ENCODE measurements at places on chromosomes 1 and 21.

GRCh38 chr1:89667691-89668090 lies 34.8 kb downstream of the LRRC8C start:
- DNase-seq = no peak

GRCh38 chr1:58059789-58060188 lies 486.7 kb downstream of the OMA1 start:
- no peak for DNase-seq

DNA sequence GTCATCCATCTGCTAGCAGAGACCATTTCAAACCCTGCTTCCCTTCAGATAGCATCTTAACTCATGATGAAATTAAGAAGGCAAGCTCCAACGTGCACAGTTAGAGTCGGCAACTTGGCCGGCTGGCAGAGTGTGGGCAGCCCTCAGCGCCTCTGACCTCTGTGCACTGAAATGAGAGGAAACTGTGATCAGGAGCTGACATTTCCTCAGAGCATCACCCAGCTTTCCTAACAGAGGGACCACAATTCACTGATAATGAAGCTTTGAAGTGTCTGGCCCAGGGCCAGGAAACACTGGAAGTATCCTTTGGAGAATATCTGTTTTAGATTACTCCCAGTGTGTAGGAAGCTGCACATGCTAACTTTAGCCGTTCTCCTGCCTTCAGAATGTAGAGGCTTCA lies 145.0 kb upstream of the ZC3H11B start:
- DNase-seq = no peak

- peak; percentile 16 for DNase-seq
Observed at GRCh38 chr1:228445843-228446650, 29.4 kb upstream of the TRIM17 start.

DNA sequence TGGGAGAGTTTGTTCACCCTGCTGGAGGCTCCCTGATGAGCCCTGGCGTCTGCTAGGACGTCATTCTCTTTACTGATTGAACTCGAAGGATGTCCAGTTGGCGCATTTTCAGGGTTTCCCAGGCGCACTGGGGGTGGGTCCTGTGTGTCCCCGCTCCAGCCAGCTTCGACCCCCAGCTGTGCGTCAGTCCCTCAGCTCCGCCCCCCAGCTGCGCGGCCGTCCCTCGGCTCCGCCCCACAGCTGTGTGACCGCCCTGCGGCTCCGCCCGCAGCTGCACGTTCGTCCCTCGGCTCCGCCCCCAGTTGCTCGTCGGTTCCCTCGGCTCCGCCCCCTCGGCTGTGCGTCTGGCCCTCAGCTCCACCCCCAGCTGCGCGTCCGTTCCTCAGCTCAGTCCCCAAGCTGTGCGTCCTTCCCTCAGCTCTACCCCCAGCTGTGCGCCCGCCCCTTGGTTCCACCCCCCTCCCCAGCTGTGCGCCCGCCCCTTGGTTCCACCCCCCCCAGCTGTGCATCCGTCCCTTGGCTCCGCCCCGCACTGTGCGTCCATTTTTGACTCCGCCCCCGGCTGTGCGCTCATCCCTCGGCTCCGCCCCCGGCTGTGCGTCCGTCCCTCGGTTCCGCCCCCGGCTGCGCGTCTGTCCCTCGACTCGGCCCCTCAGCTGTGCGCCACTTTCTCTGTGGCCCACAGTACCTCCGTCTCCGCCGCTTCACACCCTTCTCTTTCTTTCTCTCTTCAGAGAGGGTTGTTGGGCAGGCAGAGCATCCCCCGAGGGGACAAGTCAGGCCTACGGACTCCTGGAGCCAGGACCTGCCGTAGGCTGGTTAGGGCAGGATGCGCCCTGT lies 61.3 kb downstream of the FAAP20 start:
- DNase-seq = peak; percentile 96

- peak; percentile 99 for DNase-seq
Observed at GRCh38 chr1:53946252-53947171, at the start of gene LRRC42. TSS of gene LRRC42 (plus strand) at chr1:53946350. CDS start at chr1:53952000, 5,650 bp downstream.

DNA sequence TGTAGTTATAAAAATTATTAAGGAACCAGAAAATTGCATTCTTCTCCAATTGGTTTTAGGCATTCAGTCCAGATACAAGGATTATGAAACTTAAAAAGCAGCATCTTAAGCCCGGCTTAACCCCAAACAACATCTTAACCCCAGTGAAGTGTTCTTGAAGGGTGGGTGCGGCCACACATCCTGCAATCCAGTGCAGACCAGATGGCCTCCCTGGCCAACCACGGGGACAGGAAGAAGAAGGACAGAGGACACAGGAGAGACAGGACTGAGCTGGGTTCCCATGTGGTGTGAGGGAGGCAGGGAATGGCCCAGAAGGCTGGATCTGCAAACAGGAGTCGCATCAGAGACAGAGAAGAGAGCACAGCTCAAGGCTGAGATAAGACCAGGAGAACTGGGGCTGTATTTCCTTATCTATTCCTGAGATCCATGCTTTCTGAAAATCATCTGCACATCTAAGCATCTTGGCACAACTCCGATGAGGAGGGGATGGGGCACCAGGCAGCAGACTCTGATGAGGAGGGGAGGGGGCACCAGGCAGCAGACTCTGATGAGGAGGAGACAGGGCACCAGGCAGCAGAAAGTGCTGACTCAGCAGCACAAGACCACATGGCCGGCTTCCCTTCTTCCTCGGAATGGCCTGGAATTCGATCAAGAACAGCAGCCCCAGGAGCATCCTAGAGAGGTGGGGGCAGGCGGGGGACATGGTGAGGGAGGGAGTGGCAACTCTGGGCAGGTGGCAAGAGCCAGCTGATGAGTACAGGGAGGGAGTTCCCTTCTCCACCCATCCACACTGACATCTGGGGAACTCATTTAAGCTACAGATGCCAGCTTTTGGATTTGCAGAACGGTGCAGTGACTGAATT lies 26.6 kb downstream of the ABCG1 start:
- DNase-seq = no peak

- DNase-seq = no peak
Observed at GRCh38 chr1:116671072-116671760, 3.7 kb upstream of the IGSF3 start.

GRCh38 chr1:163290025-163290640 lies 31.6 kb upstream of the NUF2 start:
- no peak for DNase-seq

- no peak for DNase-seq
Observed at GRCh38 chr1:14263671-14264070, 334.8 kb upstream of the KAZN start.

DNA sequence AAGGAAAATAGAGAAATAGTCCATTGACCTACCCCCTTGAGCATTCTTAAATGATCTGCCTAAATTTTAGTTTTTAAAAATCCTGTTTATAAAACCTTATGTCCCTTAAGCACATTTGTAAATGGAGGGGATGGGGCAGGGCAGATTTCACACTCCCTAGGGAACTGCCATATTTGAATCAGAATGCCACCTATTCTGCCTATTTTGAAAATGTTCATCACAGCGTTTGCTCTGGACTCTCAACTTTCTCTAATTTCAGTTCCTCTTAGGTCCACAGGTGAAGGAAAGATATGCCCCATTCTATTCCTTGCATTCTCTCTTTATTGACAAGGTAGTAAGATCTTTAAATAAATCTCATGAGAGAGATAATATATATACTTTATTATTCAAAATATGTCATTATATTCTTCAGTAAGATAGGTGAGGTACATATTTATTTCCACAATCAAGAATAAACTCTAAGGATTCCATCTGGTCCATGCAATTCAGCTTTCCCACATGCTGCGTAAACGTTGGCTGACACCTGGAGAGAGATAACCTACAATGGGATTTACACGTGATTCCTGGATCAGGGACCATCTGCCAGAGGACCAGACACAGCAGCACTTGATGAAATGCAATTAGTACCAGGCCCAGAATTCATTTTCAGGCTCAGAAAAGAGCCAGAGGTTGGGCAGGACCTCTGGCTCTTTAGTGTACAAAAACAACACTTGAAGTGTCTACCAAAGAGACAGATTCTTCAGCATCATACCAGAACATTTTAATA lies 1.2 kb upstream of the LPGAT1 start:
- no peak for DNase-seq

DNA sequence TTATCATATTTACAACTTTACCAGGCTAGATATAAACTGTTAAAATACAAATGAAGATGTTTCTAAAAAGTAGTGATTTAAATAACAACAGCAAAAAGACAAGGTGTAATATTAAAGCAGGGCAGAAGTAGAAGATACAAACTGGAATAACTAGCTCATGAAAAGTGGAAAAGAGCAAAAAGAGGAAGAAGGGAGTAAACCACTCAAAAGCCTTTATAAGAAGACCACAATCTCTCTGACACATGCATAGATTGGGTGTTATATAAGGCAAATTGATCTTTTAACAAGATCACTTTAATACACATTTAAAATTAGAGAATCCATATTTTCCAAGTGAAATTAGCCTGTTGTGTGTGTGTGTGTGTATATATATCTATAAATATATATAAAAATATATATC lies 5.0 kb downstream of the DENND1B start:
- no peak for DNase-seq

DNA sequence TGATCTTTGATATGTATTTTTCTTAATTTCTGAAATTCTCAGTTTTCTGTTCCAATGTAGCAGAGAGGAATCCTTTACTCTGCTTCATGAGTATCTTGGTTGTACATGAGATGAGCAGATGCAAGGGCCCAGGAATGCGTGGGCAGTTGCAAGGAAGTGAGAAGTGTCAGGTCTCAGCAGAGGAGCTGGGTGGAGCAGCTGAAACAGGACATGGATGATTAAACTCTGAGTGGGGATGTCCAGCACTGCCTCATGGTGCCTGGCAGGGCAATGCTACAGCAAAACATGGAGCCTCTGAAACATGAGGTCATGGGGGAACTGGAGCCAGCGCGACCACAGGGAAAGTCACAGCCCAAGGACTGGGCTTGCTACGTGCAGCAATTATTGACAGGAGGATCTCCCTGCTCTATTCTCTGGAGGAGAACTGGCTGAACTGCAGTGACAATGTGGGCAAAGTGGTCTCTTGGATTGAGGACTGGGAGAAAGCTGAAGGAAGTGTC lies 48.4 kb downstream of the COLGALT2 start:
- DNase-seq = no peak

GRCh38 chr1:54248966-54249365 lies 49.0 kb downstream of the MRPL37 start:
- DNase-seq = no peak

- no peak for DNase-seq
Observed at GRCh38 chr1:154176337-154176736, 15.6 kb downstream of the TPM3 start.

DNA sequence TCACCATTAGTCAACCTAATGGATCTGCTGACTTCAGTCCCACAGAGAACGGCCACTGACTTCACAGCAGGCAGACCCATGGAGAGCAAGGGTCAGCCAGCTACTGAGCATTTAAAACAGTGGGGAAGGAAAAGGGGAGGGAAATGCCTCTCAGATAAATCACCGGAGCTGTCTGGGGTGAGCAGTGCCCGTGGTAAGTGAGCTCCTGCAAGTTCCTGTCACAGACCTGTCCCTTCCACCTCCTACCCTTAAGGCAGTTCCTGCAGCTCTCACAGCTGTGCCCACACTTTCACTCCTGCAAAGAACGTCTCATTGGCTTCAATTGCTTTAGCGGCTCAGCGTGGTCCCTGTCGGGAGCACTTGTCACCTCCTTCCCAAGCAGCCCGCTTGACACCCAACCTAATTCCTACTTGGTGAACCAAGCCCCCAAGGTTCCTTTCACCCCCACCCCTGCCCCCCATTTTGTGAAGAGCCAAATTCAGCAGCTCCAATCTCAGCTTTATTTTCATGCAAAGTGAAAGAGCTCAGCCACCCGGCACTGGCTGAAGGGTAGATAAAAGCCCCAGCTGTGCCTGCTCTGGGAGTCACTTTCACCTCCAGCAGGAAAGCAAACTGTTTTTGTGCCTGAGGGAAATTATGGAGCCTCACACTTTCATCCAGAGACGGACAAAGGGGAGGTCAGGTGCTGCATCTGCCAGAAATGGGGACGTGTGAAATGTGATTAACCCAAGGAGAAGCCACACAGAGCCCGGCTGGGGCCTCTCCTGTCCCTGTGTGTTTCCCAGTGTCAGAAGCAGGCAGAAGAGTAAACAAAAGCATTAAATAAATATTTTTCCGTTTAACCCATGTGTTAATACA lies 306.2 kb downstream of the TTLL7 start:
- no peak for DNase-seq

DNA sequence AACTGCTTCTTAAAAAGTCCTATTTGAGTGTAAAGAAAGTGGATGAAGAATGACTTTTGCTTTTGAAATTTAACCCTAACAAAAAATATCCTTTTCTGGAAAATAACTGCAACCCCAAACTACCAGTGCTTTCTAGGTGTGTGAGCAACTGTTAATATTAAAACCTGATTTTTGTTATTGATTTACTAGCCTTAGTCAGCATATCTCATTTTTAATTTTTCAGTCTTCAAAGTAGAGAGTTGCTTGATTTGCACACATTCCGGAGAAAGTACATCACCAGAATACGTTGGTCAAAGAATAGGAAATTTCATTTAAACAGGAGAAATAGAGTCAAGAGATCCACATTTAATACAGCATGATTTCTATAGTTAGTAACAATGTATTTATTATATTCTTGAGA lies 141.8 kb upstream of the ADAMTS5 start:
- DNase-seq = no peak

- no peak for DNase-seq
Observed at GRCh38 chr1:236010443-236010842, 54.4 kb downstream of the NID1 start.

DNA sequence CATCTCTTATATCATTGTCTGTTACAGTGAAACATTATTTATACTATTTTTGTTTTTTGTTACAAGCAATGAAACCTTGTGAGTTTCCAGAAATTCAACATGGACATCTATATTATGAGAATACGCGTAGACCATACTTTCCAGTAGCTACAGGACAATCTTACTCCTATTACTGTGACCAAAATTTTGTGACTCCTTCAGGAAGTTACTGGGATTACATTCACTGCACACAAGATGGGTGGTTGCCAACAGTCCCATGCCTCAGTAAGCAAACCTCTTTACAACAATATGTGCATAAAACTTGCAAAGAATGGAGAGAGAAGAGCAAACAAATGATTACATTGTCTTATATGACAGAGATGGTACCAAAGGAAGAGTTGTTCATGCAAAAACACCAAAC lies 22.4 kb downstream of the CFHR4 start:
- DNase-seq = no peak

- DNase-seq = no peak
Observed at GRCh38 chr1:2317230-2318065, 73.9 kb downstream of the MORN1 start.

- DNase-seq = no peak
Observed at GRCh38 chr1:154115180-154115579, 39.7 kb downstream of the NUP210L start.

DNA sequence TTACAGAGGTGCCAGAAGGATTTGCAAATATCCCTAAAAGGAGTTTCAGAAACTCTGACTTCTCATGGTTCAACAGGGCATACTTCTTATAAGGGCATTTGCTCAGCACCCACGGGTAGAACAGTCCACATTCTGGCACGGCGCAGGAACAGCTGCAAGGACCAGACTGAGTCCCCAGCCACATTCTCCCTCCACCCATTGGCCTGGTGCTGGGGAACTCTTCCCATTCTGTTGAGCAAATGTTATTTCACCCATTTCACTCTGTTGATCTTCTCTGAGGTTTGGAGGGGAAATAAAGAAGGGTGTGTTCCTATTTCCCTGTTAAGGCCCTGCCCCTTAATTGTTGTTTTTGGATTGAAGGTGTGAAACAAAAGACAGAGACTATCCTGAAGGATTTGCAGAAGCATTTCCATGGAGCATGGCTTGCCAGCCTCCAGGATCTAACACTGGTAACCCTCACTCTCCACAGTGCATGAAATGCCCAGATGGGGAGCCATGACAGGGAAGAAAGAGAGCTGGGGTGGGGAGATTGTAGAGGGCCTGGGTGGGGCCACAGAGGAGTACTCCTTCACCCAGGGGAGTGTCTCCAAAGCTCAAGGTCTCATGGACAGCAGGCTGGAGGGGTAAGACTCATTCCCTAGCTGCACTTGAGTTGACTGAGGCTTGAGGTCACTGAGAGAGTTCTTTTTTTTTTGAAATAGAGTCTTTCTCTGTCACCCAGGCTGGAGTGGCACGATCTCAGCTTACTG lies 35.0 kb downstream of the INAVA start:
- DNase-seq = no peak
